ENCODE measurements at places on chromosomes 4 and X.
A peak's percentile ranks its signal among the peaks of the same experiment; 100 is the strongest.

GRCh38 chrX:17459008-17459611, 84.1 kb downstream of the NHS start:
- no peak for DNase-seq

DNA sequence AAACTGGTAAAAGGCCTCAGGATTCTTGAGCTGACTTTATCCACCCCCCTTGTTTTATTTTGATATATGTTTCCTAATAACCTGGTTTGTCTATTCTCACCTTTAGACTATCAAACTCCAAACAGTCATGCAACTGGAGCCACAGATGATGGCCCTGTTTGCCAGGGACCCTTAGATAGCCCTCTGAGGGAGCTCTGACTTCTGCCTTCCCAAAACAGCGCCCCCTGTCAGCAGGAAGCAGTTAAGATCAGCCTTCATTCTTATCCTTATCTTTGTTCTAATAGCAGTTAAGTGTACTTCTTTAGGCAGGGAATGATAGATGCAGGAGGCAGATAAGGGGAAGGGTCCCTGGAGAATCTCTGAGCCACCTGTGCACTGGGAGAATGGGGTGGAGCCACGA, 27.5 kb upstream of the CXCL13 start:
- DNase-seq: no peak

- no peak for DNase-seq
Measured at GRCh38 chrX:110276778-110277177, 41.1 kb downstream of the AMMECR1 start.

DNA sequence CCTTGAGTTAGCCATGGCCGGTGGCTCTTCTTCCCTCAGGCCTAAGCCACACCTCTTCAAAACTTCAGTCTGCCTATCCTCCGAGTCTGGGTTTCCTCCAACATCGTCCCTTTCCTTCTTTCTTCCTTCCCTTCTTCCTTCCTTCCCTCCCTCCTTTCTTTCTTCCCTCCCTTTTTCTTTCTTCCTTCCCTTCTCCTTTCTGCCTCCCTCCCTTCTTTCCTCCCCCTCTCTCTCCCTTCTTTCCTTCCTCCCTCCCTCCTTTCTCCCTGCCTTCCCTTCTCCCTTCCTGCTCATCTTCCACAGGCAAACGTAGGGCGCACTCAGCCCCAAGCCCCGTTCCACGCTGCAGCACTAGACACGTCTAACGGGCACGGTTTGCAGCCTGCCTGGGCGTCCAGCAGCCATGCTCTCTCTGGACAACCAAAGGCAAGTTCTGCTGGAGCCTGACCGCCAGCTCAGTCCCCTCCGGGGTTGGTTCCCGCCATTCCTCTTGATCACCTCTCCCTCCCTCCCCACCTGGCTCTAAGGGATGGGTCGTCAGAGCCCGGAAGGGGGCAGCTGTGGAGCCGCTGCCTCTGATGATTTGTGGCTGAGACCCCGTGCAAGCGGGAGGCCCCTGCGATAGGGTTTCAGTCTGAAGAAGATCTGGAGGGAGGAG, 34.1 kb upstream of the CLDN24 start:
- DNase-seq: no peak

- DNase-seq: no peak
Measured at GRCh38 chr4:1297456-1298325, 8.0 kb downstream of the MAEA start.

- DNase-seq: no peak
Measured at GRCh38 chrX:134753718-134754008, 95.4 kb upstream of the PLAC1 start.

- no peak for DNase-seq
Measured at GRCh38 chrX:2714551-2714950, 23.5 kb downstream of the CD99 start.

DNA sequence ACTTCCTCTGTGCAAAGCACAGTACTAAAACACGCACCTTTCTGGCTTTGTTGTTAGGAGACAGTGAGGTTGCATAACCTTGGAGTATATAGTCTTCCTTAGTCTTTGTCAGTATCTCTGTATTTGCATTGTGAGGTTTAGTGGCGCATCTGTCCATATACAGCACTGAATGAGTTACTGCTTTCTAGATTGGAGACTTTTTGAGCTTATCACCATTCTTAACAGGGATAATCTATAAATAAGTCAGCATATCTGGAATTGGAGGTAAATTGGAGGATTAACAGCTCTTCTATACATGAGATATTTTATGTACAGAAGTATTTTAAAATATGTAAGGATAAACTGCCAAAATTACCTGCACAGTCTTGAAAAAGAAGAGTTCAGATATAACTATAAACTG, 4.3 kb downstream of the FHDC1 start:
- no peak for DNase-seq

- no peak for DNase-seq
Measured at GRCh38 chrX:109343671-109344070, 138.2 kb downstream of the GUCY2F start.

GRCh38 chrX:136555694-136556093, 23.7 kb downstream of the VGLL1 start:
- DNase-seq: no peak

DNA sequence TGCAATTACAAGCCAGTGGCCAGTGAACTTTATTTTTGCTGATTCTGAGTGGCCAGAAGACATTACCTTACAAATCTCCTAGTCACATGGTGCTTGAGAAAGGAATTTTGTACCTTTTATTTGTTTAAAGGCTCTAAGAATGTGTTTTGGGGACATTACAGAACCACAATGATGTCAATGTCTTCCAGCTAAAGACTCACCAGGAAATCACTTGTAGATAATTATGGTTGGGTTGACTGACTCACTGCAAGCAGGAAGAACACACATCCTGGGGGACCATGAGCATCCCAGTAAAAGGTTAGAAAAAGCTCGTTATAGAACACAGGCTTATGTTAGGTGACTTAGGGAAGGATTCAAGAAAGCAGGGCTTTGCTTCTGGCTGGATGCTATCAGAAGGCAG, 119.4 kb upstream of the FAM9B start:
- DNase-seq: no peak

- peak; percentile 55 for DNase-seq
Measured at GRCh38 chrX:70262952-70263567, 3.1 kb upstream of the P2RY4 start.

DNA sequence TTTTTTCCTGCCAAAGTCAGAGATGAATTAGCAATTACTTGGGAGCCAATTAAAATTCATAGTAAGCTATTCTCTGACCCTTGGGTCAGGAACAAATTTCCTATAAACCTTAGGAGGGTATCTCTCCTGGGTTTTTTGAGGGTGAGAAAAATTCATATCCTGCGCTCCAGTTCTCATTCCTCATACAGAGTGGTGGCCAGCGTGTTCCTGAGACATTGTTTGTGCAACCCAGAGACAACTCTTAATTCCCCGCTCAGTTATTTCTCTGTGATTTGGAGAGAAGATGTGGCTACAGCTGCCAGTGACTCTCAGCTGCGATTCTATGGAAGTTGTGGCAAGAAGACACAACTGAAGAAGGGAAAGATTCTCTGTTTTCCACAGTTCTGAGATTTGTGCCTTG, 37.9 kb upstream of the CBR4 start:
- DNase-seq: no peak

- DNase-seq: no peak
Measured at GRCh38 chrX:105219454-105220401, 766 bp downstream of the TEX13A start.

GRCh38 chr4:22187203-22187820, 238.7 kb upstream of the KCNIP4 start:
- DNase-seq: no peak

DNA sequence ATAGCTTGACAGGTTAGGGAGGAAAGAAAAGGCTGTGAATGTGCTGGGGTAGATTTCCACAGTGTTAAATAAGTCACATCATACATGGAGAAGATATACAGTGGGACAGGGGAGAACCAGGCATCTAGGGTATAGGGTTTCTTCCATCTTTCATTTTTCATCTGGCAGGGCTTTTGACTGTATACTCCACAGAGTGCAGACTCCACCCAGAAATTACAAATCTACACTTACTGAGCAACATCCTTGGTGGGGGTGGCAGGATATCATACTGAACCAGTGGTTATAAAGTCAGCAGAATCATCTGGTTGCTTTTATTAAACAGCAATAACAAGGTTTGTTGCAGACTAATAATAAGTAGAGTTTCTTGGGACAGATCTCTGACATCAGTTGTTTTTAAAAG, 154.2 kb downstream of the NPNT start:
- no peak for DNase-seq
